Activated CD4-positive, alpha-beta T cell treated with anti-CD3 and anti-CD28 coated beads, Interleukin-2, amount 50 U/mL, for 48 hours (primary cell): ENCODE measurements at places on chromosomes 5 and 9.
A peak's percentile ranks its signal among the peaks of the same experiment; 100 is the strongest.

DNA sequence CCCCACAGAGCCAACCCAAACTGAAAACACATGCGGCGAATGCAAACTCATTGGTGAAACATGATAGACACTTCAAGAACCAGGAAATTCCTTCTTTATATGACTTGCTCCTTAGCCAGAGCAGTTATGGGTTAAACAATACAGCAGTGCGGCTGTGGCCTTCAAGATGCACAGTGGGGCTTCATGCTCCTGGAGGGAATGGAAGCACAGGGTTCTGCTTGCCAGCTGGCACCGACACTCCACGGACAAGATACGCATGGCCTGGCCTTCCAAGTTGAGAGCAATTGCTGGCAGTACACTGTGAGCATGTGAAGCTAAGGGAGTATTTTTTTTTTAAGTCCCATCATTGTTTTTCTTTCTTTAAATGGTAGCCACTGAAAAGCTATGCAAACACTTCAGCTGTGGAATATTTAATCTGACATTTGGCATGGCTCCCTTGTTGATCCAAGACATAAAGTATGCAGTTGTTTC lies 451.6 kb upstream of the CD180 start:
- DNase-seq = no peak

DNA sequence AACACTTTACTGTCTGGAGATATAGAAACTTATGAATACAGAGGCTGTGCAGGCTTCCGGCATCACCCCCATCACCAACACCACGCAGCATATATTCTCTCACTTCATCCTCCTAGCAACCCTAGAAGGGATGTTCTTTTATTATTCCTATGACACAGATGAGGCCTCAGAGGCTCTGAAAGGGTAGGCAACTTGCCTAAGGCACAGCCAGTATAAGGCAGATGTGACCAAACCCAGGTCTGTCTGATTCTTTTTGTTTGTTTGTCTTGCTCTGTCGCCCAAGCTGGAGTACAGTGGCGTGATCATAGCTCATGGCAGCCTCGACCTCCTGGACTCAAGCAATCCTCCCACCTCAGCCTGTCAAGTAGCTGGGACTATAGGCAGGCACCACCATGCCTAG lies 22.8 kb upstream of the CORO2A start:
- DNase-seq = no peak

DNA sequence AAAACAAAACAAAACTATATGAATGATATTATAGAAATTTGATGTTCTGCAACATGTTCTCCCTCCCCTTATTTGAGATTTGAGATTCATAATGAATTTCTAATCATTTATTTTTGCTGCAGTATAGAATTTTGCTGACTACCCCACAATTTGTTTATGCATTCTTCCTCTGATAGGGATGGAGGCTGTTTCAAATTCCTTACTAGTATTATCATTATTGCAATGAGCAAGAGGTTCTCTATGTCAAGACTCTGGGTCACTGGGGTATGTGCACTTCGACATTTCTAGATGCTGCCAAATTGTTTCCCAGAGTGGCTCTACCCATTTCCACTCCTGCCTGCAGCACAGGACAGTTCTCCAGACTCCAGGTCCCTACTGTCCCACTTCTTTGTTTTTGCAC lies 54.9 kb upstream of the DAB2IP start:
- no peak for DNase-seq

DNA sequence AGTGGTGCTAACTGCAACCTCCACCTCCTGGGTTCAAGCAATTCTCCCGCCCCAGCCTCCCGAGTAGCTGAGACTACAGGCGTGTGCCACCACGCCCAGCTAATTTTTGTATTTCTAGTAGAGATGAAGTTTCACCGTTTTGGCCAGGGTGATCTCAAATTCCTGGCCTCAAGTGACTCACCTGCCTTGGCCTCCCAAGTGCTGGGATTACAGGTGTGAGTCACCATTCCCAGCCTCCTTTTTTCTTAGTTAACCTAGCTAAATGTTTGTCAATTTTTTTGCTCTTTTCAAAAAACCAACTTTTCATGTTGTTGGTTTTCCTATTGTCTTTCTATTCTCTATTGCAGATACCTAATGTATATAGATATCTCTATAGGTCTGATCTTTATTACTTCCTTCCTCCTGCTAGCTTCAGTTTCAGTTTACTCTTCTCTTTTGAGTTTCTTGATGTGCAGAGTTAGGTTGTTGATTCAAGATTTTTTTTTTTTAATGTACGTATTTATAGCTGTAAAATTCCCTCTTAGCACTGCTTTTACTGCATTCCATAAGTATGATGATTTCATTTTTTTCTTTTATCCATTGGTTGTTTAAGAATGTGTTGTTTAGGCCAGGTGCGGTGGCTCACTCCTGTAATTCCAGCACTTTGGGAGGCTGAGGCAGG lies 32.9 kb downstream of the FGD3 start:
- peak; percentile 16 for DNase-seq

DNA sequence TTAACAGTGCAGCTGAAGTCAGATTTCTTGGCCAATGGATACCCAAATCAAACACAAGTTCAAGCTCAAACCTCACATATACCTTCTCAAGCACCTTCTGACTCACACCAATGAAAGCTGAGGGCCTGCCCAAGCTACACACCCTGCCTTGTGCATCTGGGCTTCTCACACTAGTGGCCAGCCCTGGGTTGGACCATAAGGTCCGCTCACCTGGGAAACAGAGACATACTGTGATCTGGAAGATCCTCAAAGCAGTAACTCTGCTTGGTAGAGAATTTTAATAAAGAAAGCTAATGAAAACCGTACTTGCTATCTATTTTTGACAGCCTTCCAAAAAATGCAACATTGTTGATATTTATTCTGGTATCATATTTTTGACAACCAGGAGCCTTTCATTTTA lies 7.4 kb upstream of the TRPM3 start:
- no peak for DNase-seq

DNA sequence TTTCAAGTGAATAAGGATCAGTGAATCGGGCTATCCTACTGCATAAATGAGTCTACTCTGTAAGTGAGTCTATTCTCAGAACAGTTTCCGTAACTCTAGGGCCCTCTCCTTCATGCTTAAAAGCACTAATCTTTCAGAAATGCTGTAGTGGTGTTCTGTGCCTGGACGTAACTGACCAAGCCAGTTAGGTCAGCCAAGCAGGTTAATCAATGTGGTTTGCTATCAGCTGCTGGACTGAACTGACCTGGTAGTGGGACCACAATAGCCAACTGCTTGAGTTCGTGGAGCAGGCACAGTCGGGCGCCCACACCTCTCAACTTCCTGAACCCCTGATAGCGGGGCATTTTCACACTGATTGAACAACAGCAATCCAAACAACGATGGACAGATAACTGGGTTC lies 6.8 kb downstream of the SLC1A3 start:
- DNase-seq = no peak

DNA sequence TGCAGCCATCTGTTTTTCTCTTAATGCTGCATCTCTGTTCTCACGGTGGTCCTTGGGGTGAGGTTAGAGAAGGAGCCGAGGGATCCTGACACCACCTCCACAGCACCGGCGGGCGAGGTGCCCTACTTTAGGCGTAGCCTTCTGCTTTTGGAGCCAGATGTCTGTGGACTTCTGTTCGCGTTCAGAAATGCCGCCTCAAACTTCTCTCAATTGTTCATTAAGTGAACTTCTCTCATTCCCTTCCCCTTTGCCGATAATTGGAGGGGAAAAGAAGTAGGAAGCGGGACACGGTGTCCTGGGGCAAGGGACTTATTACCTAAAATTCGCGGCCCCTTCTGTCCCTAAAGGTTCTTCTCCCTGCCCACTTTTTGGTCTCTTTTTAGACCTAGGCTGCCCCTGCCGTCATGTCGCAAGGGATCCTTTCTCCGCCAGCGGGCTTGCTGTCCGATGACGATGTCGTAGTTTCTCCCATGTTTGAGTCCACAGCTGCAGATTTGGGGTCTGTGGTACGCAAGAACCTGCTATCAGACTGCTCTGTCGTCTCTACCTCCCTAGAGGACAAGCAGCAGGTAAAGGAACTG lies 455 bp downstream of the KIF20A start:
- DNase-seq = peak; percentile 18

DNA sequence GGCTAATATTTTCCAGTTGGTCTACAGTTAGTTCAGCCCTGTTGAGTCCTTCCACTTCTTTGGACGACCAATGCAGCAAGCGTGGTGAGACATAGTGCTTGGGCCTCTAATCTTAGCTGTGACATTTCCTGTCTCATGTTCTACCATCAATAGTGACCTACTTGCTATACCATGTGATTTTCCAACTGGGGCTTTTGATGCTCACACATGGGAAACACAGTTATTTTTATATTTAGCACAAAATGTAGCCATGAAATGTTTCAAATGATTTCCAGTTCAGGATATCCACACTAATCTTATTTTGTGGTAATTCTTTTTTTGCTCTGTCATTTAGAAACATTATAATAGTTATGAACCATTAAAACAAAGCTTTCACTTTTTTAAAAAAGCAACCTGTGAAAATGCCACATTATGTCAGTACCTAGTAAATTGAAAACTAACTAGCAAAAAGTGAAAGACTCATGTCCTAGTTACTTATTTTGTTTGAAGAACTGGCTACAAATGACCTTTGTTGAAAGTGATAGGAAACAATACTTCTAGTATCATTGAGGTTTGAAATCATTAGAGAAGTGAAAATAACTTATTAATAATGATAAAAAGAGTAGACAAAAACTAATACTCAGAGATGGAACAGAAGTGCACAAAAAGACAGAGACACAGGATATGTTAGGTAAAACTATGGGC lies 18.3 kb downstream of the MARCHF3 start:
- DNase-seq = no peak

- no peak for DNase-seq
Observed at GRCh38 chr5:122192497-122193496, 63.5 kb downstream of the ZNF474 start.

GRCh38 chr9:18051638-18052037 lies 422.3 kb upstream of the ADAMTSL1 start:
- DNase-seq = no peak

DNA sequence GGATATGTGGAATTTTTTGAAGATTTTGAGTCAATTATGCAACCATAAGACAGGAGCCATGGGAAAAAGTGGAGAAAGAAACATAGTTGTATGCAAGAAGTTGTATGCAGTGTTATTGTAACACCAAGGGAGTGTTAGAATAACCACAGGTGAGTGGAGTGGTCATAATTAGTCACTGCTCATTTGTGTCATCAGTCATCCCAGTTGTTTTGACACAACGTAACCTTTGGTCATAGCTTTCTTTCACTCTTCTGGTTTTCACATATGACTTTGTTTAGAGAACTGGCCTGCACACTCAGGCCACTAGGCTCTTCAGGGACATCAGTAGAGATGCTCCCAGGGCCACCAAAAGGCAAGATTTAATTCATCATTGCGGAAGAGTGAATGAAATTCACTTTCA lies 158.7 kb upstream of the HMHB1 start:
- peak; percentile 7 for DNase-seq

GRCh38 chr5:56595566-56595965 lies 219.8 kb upstream of the MAP3K1 start:
- DNase-seq = no peak

GRCh38 chr5:133679534-133679933 lies 67.2 kb upstream of the FSTL4 start:
- DNase-seq = no peak

GRCh38 chr5:56450766-56451165 lies 217.6 kb upstream of the ANKRD55 start:
- DNase-seq = no peak

DNA sequence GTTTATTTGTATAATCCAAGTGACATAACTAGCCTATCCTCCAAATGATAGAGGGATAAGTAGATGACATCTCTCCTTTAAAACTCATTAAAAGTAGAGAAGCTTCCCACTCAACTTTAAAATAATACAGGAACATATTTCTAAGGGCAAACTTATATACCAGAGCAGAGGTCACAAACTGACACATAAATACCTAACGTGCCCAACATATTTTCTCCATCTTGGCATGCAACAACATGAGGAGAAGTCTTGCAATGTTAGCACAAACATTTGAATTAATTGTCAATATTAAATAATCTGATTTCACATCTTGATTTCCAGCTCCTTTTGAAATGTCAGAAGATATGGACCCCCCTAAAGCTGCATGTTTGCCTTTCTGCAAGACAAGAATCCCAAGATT lies 335.0 kb downstream of the DEPDC1B start:
- DNase-seq = no peak

GRCh38 chr9:114279693-114280092 lies 43.2 kb upstream of the ORM1 start:
- no peak for DNase-seq

GRCh38 chr5:54457094-54457862 lies 1.8 kb downstream of the HSPB3 start:
- DNase-seq = no peak

DNA sequence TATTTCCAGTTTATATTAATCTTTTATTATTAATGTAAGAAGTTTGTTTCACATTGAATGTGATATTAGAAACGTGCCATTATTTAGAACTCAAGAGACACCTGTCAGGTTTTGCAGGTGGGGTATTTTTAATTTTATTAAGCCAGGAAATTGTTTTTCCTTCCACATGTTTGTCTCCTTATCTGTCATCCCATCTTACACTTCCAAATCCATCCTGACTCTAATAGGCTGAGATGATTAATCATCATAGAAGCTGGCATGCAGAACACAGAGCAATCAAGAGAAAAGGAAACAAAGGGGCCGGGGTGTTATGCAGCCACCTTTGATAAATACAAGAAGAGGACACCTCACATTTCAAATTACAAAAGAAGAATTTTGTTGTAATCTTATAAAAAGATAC lies 506.5 kb downstream of the ISL1 start:
- DNase-seq = no peak

DNA sequence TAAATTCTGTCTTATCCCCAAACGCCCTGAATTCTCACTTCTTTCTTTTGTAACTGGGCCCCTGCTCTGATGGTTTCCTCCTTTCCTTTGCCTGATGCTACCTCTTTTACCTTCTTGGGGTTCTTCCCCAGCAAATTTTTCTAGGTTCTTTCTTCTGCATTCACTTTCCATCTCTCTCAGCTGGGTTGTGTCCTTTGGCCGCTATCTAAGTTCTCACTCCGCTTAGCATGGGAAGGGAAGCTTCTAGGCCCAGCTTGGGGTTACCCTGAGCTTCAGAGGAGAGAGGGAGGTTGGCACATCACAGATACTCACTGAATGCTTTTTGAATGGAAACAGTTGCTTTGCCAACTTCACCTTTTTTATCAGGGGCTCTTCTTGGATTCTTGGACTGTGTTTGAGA lies 17.0 kb downstream of the PALM2AKAP2 start:
- no peak for DNase-seq
